ELR (cell line): ENCODE measurements at places on chromosomes 4 and X.

GRCh38 chrX:56800801-56801200 lies 71.8 kb downstream of the NBDY start:
- no peak for DNase-seq

GRCh38 chr4:151803246-151803645 lies 42.4 kb upstream of the GATB start:
- DNase-seq: peak; percentile 14

DNA sequence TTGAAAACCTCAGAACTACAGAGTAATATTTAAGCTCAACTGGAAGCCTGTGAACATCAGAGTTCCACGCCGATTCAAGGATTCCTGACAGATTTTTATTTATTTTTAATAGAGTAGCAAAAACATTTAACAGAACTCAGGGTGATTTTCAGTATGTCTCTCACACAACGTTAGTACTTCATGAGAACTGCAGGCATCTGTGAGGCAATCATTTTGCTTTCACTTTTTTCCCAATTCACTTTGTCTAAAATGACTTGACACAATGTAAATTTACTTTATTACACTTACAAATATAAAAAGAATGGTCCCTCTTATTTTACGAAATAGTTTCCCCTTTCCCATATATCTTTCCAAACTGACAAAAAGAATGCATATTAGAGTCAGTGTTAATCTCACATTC lies 869.5 kb upstream of the EPHA5 start:
- peak; percentile 13 for DNase-seq

- DNase-seq: no peak
Observed at GRCh38 chr4:163343604-163344146, at the start of gene NPY5R. TSS of gene NPY5R (plus strand) at chr4:163343892. CDS start at chr4:163350274, 6,382 bp downstream.

DNA sequence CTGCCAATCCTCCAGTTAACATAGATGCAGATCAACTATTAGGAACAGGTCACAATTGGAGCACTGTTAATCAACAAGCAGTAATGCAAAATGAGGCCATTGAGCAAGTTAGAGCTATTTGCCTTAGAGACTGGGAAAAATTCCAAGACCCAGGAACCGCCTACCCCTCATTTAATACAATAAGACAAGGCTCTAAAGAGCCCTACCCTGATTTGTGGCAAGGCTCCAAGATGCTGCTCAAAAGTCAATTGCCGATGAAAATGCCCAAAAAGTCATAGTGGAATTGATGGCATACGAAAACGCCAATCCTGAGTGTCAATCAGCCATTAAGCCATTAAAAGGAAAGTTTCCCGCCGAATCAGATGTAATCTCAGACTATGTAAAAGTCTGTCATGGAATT lies 20.5 kb upstream of the TRIM61 start:
- DNase-seq: no peak

GRCh38 chr4:47485768-47486167 lies 693 bp downstream of the ATP10D start:
- DNase-seq: no peak

- DNase-seq: no peak
Observed at GRCh38 chr4:145825255-145825654, 113.4 kb downstream of the ZNF827 start.

GRCh38 chrX:131827935-131828334 lies 195.2 kb upstream of the STK26 start:
- peak; percentile 23 for DNase-seq

- DNase-seq: no peak
Observed at GRCh38 chrX:118510111-118510510, 14.5 kb downstream of the DOCK11 start.

DNA sequence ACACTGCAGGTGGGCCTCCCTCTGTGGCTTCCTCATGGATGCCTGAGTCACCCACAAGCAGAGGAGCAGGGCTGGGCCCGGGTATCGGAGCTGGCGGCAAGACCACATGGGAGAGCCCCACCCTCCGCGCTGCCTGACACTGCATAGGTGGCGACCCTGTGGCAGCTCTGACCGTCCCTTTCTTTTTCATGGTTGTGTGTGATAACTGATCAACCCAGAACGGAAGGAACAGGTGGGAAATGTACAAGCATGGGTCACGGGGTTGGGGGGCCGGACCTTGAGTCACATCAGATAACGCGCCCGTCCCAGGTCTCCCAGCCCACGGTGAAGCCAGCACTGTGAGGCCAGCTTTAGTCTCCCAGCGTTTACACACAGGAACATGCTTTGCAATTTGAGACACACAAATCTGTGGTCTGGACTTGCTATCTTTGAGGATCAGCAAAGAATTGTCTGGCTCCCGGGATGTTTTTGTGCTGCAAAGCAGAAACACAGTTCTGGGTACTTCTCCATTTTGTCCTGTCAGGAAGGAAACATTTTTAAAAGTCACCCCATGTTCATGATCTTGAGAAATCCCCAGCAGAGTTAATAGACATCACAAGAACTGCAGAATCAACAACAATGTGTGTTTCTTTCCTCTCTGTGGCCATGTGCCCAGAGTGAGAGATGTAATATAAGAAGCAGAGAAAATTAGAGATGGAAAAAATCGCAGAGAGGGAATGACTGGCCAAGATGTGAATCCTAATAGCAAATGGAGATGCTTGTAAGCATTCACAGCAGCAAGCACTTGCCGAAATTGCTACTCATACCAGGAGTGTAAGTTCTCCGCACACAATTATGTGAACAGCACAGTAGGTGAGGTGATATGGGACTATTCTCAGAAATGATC lies 70.1 kb upstream of the CBR4 start:
- DNase-seq: no peak
